ENCODE measurements at places on chromosomes 7 and 10.

GRCh38 chr10:127813290-127813689 lies 76.3 kb downstream of the FOXI2 start:
- no peak for DNase-seq

- DNase-seq: no peak
Measured at GRCh38 chr10:31457858-31458257, 138.8 kb downstream of the ZEB1 start.

DNA sequence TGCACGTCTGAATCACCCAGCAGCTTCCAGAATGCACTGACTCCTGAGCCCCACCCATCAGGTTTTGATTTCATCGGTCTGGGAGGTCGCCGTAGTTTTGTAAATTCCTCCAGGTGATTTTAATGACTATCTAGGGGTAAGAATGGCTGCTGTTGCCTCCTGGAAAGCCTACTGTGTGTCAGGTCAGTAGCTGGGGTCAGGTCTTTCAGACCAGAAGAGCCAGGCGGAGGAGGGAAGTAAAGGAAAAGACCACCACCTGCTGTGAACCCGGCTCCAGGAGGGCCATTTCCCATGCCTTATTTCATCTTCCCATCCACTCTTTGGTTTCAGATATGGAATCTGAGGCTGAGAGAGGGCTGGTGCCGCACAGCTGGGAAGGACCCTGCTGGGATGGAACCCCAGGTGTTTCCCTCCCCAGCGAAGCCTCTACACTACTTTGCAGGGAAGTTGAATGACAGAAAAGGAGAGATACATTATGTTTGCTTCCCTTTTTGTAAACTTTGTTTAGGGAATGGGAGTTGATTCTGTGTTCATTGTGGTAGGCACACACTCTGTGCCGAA lies 19.8 kb downstream of the ADAMTS14 start:
- DNase-seq: no peak

DNA sequence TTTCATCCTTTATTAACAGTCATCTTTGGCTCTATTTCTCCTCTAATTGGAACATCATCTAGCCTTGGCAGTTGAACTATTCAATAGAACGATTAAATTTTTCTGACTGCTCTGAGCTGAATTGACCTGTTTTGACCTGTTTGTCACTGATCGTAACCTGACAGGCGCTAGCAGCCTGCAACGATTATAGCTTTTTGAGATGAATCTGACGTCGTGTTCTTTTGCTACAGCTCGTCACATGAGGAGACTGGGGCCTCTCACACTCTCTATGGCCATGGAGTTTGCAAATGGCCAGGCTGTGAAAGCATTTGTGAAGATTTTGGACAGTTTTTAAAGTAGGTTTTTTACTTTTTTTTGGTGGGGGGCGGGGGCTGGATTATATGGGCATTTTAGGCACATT lies 229.8 kb downstream of the FOXP2 start:
- DNase-seq: no peak

GRCh38 chr7:77422500-77422899 lies 6.4 kb upstream of the GSAP start:
- no peak for DNase-seq

DNA sequence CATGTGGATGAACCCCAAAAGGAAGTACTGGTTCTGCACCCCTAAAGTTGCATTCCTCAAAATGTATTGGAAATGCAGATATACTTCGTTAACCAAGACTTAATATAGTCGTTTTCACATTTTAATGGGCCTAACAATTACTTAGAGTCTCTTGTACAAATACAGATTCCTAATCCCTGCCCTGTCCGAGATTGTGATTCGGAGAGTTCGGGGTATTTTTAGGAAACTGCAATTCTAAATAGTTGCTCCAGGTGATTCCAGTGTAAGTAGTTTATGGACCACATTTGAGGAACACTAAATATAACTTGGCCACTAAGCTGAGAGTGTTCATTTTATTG lies 830 bp downstream of the TRUB1 start:
- DNase-seq: no peak

DNA sequence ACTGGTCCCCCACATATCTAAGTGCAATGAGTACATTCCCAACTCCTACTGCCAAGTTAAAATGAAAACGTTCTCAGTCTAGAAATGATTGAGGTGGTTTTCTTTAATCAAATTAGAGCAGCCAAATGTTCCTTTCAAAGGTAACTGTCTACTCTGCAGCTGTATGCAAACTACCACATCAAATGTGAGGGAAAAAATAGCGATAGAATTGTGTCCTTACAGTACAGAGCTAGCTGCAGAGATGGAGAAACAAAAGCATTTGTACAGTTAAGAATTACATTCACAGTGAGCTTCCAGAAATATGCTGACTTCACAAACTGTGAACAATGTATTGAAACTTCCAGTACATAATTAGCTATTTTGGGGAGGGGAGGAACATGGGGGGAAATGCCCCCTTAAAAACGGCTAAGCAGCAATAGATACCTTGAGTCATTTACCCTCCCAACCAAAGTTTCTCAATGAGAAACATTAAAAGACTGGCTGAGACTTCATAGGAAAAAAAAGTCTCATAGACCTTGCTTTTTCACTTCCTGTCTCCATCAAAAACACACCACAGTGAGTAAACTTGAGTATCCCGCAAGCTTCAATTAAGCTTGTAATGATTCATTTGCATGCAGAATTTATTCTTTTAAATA lies 22.9 kb downstream of the CDK6 start:
- DNase-seq: peak; percentile 9

DNA sequence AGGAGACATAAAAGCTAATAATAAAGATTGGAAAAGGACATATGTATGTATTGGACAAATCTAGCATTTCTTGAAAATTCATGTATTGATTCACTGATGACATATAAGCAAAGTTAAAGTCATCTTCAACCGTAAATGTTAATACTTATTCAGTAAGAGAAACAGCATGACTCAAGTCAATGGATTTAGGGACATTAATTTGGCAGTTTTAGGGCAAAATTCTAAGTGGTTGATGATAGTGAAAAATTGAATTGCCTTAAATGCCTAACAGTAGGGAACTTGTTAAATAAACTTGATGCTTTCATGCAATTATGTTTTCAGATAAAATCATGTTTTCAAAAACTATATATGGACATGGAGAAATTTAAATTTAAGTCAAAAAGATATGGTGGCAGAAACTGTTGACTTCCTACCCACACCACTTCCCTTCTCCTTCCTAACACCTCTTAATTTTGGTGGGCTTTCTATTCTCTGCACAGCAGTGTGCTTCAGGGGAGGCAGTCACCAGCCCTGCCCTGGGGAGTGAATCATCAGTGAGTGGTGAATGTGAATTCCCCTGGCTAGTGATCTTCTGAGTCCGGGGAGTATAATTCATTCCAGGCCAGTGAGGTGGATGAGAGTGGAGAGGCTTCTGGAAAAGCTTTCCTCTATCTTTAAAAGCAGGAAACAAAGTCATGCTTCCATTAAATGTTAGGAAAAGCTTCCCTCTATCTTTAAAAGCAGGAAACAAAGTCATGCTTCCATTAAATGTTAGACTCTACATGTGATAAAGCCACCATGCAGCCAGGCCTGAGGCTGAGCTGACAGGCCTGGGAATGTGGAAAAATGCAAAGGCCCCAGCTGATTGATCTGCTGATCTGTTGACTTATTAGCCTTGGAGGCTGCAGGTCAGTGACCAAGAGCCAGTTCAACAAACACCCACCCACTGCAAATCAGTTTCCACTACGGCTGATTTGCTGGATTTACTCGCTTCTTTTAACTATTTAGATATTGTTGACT lies 25.2 kb upstream of the ITGB1 start:
- DNase-seq: no peak

- DNase-seq: no peak
Measured at GRCh38 chr10:47278152-47278473, 21.9 kb upstream of the GDF10 start.

DNA sequence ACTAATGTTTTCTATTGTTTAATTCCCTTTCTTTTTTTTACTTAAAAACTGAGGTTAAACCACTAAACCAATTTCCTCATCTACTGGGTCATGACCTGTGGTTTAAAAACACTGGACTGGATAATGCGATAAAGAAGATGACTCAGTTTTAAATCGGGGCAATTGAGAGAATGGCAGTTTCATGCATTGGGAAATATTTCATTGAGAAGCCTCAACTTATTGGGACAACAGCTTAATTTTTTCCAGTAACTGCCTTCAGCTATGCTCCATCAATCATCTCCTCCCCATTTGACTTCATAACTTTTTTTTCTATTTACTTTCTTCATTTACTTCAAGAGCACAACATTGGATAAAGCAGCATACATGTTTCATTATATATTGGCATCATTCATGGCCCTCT lies 61.8 kb upstream of the MET start:
- DNase-seq: no peak

- DNase-seq: no peak
Measured at GRCh38 chr7:156020566-156020965, 208.3 kb upstream of the SHH start.

DNA sequence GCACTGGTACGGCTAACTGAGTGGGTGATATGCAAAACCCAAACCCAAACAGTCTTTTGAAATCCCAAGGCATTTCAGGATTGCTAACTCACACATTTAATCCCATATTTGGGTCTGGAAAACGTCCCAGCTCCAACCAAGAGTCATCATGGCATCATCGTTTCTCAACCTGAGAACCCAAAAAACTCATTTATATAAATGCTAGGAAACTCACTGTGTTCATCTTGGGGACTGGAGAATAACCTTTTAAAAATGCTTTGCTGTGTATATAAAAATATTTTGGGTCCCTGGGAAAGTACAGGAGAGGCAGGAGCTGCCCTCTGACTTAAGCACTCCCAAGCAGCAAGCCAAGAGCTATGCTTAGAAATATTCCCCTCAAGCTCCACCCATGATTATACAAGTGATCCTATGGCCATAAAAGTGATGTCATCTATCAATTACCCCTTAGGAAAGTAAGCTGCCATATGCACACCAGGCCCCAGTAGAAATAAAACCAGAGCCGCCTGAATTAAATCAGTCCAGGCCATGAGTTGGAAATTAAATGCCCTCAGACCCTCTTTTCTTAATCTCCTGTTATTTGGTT lies 352.1 kb downstream of the FRMD4A start:
- DNase-seq: no peak

- no peak for DNase-seq
Measured at GRCh38 chr7:21200503-21200902, 227.4 kb upstream of the SP4 start.

- DNase-seq: no peak
Measured at GRCh38 chr7:106061301-106061979, 50.7 kb downstream of the SYPL1 start.

DNA sequence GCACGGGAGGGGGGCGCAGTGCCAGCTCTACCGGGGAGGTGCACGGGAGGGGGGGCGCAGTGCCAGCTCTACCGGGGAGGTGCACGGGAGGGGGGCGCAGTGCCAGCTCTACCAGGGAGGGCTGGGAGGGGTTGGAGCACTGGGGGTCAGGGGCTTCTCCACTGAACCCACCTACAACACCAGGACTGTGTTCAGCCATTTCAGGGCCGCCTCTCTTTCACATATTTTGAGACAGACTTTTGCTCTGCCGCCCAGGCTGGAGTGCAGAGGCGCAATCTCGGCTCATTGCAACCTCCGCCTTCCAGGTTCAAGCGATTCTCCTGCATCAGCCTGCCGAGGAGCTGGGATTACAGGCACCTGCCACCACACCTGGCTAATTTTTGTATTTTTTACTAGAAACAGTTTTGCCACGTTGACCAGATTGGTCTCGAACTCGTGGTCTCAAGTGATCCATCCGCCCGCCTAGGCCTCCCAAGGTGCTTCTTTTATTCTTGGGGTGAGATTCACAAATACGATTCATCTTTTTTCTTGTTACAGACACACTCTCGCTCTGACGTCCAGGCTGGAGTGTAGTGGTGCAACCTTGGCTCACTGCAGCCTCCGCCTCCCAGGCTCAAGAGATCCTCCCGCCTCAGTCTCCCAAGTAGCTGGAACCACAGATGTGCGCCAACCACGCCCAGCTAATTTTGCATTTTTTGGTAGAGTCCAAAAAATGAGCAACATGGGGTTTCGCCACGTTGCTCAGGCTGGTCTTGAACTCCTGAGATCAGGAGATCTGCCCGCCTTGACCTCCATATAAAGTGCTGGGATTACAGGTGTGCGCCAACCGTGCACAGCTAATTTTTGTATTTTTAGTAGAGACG lies 37.0 kb downstream of the ADAP1 start:
- no peak for DNase-seq

- DNase-seq: no peak
Measured at GRCh38 chr10:29270883-29271282, 18.0 kb upstream of the LYZL1 start.

GRCh38 chr10:79627075-79627474 lies 16.3 kb downstream of the SFTPA1 start:
- DNase-seq: no peak

GRCh38 chr10:132479024-132479602 lies 58.5 kb upstream of the INPP5A start:
- no peak for DNase-seq

DNA sequence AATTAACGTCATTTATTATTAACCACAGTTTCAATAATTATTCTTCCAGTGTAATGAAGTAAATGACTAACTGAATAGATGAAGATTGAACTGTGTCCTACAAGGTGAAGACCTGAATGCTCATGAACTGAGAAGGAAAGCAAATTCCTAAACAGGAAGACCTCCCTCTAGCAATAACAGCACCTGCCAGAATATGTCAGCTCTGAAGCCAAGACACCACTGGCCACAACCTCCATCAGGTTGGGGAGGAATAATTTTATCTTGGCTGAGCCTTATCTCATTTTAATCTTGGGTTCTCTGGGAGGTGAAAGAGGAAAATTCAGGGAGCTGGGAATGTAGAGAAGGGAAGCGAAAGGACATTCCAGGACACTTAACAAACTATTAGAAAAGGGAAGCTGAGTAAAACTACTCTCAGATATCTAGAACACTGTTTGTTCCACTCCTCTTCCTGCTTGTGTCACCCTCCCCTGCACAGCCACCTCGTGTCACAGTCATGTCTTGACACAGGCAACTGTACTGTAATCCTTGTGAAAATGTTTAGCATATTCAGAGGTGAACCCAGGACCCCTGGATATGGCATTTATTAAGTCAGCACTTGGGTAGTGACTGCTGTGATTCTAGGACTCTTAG lies 4.6 kb upstream of the SLC13A1 start:
- DNase-seq: no peak

- no peak for DNase-seq
Measured at GRCh38 chr10:629186-629998, 60.1 kb downstream of the DIP2C start.

GRCh38 chr7:106485031-106485551 lies 175.9 kb downstream of the CCDC71L start:
- DNase-seq: no peak

DNA sequence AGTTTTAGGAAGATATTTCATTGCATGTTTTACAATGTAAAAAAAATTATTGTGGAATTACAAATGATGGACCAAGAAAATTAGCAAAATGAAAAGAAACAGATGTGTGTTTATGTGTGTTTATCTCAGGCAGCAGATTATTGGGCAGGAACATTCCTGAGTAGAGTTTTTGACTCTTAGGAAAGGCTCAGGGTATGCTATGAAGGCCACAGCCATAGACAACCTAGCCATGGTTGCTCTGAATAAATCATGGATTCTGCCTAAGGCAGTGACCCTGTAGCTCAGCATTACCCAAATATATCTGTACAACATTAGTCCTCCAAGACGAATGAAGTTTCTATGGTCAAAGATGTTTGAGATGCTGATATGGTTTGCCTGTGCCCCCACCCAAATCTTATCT lies 298.3 kb downstream of the PTEN start:
- DNase-seq: no peak

Measured in SIG-M5 (cell line).